ENCODE measurements at places on chromosomes 7 and 10.

DNA sequence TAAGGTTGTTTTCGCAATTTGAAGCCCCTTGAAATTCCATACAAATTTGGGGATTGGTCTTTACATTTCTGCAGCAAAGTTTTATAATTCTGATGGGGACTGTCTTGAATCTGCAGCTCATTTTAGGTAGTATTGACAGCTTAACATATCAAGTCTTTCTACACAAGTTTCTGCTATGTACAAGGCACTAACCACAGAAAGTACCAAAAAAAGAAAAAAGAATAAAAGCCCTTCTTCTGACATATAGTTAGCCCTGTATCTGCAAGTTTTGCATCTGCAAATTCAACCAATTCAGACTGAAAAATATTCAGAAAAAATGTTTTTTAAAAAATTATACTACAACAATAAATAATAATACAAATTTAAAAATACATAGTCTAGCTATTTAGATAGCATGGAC is 15.3 kb downstream of the POT1 start:
- DNase-seq, result no peak

DNA sequence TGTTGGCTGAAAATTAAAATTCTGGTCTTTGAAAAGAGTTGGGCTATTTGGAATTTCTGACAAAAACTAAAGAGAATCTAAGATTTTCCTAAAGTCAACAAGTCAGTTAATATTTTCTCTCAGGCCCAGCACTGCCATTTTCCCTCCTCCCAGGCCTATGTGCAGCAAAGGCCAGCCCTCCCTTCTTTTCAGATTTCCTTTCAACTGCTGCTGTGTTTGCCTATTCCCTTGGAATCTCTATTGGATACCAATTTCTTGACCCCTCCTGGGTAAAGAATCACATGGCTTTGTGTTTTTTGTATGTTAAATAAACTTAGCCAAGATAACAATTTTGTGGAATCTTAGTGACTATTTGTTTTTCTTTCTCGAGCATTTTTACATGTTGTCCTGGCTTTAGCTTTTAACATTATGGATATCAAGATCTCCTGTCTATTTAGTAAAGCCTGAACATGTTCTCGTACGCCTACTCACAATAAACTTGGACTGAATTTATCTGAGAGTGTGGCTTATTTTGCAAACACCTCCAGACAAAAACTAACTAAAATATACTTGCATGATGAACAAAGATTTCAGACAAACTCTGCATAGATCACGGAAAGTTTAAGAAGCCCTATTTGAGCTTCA is 19.9 kb downstream of the MACC1 start:
- no peak for DNase-seq

GRCh38 chr7:112937651-112938415 is 147.6 kb upstream of the TMEM168 start:
- DNase-seq, result no peak

- DNase-seq, result no peak
Measured at GRCh38 chr7:4690953-4691856, 9.1 kb downstream of the FOXK1 start.

- DNase-seq, result no peak
Measured at GRCh38 chr10:70561558-70561957, 41.0 kb downstream of the PRF1 start.

- no peak for DNase-seq
Measured at GRCh38 chr10:30056281-30056680, 3.1 kb downstream of the JCAD start.

DNA sequence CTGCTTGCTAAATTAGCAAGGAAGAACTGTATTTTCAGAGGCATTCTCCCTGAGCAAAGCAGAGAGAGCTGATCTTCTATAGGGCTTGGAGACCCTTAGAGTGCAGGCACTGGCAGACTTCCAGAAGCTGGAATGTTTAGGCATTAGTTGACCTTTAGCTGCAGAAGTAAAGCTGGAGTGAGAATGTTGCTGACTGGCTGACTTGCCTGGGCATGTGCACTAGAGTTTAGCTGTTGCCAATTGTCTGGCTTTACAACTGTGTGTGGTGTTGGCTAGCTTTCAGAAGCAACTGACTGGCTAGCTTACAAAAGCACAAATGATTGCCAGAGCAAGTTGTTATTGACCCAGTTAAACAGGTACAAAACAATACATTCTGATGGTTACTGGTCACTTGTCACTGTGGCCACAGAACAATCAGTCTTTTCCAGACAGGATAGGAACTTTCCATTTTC is 25.1 kb downstream of the FAM13C start:
- peak; percentile 58 for DNase-seq

- DNase-seq, result peak; percentile 31
Measured at GRCh38 chr10:77756319-77757232, 119.0 kb upstream of the KCNMA1 start.

- DNase-seq, result no peak
Measured at GRCh38 chr7:121237601-121238000, 91.2 kb upstream of the WNT16 start.

DNA sequence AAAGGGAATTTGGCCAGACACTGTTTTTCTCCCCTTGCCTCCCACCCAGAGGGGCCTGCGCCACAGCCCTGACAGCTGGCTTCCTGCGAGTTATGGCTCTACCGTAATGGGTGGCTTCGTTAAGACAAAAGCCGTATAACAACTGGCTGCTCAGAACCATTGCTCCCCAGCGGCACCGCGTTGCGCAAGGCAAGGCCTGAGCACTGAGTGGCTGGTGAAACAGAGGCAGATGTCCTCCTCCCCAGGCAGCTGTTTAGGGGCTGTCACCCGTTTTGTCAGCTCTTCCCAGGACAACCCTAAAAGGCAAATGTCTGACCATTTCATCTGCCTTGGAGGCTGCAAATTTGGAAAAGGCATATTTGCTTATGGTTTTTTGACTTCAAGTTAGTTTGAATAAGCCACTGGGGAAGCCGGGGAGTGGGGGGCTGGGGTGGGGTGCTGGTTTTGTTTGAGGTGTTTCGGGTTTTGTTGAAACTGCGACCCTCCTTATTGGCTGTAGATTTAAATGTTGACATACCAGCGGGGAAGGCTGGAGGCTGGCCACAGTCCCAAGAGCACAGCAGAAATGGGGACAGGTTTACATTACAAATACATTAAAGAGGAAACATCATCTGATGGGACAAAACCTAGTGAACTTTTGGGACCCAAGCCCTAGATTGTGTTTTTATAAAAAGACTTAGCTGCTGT is 681 bp upstream of the SPOCK2 start:
- DNase-seq, result no peak

- DNase-seq, result no peak
Measured at GRCh38 chr7:151694441-151694827, 174.7 kb upstream of the RHEB start.

DNA sequence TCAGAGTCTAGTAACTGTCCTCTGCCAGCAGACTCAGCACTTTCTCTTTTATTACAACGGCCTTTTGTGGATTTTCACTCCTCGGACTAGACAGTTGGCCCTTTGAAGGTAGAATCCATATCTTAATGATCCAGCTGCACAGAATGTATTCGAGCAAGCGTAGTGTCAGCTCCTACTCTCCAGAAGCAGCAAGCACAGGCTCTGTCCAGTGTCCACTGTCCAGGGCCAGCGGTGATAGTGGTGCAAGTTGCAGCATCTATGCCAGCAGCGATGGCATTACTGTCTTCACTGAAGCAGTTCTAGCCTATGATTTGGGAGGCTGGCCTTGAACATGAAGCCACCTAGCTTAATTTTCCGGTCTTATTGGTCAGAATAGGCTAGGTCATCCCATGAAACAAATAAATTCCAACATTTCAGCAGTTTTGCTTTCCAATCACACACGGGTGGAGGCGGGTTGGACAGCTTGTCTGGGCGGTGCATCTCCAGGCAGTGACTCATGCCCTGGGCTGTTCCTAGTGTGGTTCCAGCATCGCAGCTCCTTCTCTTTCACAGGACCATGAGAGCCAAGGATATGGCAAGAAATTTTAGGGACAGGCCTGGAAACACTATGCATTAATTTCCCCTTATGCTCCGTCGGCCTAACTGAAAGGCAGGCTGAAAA is 108.6 kb upstream of the KCNMA1 start:
- DNase-seq, result no peak

DNA sequence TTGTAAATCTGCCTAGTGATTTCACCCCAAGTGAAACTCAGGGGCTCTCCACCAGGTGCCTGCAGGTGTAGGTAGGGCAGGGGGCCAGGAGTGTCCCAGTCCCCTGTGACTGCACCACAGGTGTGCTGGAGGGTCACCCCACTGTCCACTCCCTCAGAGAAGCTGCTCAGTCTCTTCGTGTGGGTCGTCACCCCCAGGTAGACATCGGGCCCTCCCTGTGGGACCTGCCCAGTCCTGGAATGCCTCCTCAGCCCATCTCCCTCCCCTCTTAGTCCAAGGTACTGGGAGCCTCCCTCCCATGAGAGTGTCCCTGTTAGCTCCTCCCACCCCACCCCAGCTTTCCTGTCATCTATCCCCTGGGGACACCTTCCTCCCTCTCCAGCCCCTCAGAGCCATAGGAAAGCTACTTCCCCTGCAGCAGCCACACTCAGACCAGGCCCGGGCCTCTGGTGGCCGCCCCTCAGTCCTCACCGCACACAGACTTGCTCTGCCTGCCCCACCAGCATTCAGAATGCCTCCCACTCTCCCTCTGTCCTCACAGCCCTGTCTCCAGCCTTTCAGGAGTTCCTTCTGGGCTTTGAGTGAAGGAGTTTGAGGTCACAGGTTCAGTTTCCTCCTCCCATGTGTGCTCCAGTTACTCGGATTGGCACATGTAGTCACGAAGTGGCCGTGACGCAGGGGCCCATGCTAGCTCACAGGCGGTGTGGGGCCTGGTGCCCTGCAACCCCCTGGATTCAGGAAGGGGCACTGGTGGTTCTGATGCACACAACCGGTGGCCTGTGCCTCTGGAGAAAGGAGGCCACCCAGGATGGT is 5.1 kb downstream of the ALOX5 start:
- DNase-seq, result no peak

DNA sequence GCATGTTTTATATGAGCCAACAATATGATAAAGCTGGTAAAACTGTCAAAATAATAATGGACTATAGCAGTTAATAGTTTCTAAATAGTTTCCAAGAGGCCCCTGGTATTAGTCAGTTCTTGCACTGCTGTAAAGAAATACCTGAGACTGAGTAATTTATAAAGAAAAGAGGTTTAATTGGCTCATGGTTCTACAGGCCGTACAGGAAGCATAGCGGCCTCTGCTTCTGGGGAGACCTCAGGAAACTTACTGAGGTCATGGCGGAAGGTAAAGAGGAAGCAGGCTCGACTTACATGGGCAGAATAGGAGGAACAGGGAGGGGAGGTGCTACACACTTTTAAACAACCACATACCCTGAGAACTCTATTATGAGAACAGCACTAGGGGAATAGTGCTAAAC is 104.6 kb downstream of the PPP1R9A start:
- no peak for DNase-seq

- DNase-seq, result no peak
Measured at GRCh38 chr10:119364645-119365600, 157.6 kb downstream of the GRK5 start.

DNA sequence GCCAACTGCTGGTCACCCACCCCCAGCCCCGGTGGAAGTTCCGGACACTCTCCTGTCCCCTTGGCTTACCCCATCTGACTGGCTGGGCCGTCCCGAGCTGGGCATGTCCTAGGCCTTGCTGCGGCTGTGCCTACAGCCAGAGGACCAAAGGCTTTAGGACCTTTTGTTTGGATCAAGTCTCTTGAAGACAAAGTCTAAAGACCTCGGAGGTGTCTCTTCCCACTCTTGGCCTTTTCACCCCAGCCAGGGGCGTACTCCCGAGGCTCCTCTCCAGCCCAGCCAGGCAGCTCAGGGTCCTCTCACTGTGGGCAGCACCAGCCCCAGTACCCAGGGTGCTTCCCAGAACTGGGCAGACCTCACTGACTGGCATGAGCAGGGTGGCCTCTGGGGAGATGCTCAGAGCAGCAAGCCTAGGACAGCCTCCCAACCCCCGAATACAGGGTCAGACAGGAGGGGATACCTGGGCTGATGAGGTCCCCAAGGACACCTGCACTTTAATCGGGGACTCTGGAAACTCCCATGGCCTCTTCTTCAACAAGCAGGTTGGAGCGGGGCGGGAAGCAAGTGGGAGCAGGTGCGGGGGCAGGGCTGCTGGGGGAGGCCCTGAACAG is 2.7 kb upstream of the PWWP2B start:
- no peak for DNase-seq

DNA sequence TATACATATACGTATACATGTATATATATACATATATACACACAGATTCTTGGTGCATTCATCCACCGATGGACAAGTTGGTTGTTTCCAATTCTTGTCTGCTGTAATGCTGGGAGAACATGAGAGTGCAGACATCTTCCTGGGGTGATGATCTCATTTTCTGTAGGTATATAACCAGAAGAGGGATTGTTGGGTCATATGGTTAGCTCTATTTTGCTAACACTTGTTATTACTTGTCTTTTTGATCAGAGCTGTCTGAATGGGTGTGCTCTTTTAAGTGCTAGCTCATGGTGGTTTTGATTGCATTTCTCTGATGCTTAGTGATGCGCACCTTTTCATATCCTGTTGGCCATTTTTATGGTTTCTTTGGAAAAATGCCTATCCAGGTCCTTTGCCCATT is 106.4 kb downstream of the TAX1BP1 start:
- no peak for DNase-seq

GRCh38 chr10:97705006-97705670 is 8.4 kb upstream of the MARVELD1 start:
- DNase-seq, result no peak

DNA sequence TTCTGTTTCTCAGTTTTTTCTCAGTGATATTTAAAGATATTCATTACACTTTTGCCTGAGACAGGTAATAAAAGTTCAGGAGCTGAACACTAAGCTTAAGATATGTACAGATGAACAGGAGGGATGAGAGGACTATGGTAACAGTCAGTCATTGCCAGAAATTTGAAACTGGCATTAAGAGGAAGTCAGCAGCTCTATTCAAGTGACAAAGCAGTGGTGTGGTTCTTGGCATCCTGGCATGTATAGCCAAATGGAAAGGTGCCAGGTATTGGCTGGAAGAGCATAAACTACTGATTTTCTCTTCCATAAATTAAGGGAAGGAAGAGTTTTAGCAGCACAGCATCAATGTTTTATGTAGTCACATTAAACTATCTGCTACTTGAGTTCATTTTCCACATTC is 22.7 kb downstream of the HOXA1 start:
- DNase-seq, result no peak

DNA sequence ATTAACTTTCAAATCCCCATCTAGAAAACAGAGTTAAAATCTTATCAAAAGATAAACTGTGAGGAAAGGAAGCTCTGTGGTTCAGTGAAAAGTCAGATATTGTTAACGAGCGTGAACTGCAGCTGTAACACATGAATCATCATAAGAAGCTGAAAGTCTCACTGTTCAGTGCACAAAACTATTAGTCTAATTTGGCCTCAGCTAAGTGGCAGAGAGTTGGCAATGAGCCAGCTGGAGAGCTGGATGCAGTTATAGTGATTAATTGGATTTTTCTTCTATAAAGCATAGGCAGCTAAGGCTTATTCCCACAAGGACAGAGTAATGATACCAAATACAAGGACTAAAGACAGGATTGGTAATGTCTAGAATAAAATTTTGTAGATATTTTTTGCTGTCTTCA is 101.1 kb upstream of the ABCB5 start:
- DNase-seq, result peak; percentile 28

GRCh38 chr10:132482090-132482800 is 55.3 kb upstream of the INPP5A start:
- no peak for DNase-seq

- DNase-seq, result no peak
Measured at GRCh38 chr10:77496941-77497420, 140.6 kb downstream of the KCNMA1 start.

Measured in amygdala (tissue), 56 donors.